ENCODE measurements at places on chromosomes 1 and 21.

- DNase-seq, result no peak
Observed at GRCh38 chr21:40587736-40588346, 259.1 kb downstream of the DSCAM start.

GRCh38 chr1:114203595-114204128, 50.0 kb upstream of the SYT6 start:
- DNase-seq, result no peak

DNA sequence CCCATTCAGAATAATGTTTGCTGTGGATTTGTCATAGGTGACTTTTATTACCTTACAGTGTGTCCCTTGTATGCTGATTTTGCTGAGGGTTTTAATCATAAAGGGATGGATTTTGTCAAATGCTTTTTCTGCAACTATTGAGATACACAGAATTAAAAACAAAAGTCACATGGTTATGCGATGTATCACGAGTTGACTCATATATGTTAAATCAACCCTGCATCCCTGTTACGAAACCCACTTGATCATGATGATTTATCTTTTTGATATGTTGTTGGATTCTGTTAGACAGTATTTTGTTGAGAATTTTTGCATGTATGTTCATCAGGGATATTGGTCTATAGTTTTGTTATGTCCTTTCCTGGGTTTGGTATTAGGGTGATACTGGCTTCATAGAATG, 10.7 kb upstream of the OR2T34 start:
- no peak for DNase-seq

DNA sequence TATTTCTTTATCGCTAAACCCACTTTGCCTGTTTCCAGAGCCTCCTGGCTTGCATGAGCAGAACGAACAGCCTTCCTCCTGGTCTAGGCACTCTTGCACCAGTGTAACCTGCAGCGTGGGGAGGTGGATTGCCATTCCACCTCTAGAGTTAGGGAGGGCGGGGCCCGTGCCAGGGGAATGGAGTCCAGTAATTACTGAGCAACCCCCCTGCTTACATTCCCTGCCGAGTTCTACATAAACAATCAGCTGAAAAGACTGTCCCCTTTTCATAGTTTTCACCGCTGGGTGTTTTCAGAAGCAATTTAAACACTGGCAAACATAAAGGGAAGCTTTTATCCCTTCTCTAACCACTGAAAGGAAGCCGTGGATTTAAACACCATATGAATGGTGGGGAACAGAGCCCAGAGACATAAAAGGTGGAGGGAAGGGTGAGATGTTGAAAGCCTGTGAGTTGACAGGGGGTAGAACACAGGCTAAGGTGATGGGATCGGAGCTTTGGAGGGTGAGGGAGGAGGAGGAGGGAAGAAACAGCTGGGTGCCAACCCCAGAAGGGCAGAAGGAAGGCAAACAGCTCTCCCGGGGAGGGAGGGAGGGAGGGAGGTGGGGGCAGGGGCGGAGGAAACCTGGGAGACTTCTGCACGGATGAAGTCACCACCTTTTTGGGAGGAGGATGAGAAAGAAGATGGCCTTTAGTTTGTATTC, 68.0 kb upstream of the WDR26 start:
- DNase-seq, result no peak

All from GM19239 (cell line).